ENCODE measurements at places on chromosomes 7 and 10.

DNA sequence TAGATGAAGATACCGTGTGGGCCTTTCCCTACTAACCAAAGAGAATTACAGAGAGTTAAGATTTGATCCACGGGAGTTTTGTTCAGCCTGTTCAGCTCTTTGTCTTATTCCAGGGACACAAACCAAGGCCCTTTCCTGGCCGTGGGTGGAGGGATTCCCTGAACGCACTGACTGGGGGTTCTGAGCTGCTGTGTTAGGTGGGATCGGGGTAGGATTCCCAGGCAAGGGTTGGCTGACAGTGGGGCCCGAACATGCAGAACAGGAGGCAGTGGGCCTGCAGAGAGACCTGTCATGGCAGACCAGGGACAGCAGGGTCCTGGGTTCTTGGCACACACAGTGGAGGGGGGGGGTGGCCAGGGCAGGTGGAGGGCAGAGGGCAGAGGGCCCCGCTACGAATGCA is 89.5 kb upstream of the MKI67 start:
- DNase-seq: no peak

- DNase-seq: no peak
Measured at GRCh38 chr7:32536585-32536984, 41.3 kb downstream of the AVL9 start.

DNA sequence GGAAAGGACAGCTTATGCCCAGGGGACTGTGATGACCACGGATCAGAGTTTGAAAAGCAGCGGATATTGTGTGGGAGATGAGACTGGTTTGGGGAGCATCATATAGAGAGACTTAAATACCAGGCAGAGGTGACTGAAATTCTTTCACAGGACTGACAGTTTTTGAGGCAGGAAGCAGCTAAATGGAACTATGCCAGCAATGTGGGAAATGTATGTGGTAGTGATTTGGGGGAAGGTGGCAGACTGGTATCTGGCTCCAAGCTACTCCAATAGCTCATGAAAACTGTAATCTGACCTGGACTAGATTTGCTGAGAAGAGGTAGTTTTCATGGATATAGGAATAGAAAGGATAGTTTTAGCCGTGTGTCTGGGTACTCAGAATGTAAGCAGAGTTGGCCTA is 592.6 kb downstream of the REEP3 start:
- no peak for DNase-seq

GRCh38 chr7:28311670-28312069 is 100.6 kb upstream of the CREB5 start:
- DNase-seq: no peak

DNA sequence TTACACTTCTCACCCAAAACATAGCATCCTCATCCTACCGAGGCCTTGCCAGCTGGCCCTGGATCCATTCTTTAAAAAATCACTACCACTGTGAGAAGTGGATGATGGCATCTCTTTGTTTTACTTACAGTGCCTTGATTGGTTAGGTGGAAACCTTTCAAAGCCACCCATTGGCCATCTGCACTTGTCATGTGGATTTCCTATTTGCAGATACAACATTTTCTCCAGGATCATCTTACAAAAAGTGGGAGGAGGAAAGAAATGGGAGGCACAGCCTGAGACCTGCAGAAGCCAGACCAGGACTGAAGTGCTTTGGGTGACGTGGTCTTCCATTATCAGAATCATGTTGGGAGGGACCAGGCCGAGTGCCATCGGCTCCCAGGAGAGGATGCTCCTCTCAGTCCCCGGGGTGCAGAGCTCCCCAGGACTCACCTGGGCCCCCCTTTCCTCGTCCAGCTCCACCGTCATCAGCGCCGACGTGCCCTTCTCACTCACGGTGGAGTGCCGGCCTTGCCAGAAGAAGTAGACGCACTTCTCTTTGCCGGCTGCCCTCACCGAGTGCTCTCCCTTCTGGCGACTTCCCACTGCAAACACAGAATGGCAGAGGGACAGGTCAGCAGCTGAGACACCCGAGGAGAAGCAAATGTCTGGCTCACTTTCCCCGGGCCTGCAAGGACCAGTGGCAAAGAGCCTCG is 161.2 kb downstream of the SVIL start:
- no peak for DNase-seq

DNA sequence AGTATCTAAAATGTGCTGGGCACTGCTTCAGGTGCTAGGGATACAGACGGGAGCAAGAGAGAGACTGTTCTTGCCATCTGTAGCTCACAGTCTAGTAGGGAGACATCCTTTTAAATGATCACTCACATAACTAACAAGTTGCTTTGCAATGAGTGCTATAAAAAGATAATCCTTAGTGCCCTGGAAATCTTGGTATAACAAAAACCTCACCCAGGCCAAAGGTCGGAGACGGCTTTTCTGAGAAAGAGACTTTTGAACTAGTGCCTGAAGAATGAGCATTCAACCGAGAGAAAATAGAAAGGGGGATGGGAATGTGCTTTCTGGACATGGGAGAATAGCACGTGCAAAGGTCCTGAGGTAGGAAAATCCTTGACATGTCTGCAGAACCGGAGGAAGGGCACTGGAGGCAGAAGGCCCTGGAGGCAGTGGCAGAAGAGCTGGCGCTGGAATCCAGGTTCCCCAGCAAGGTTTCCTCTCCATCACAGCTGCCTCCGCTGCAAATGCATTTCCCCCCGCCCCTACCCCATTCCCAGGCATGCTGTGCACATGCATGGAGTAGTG is 89.4 kb downstream of the COL13A1 start:
- DNase-seq: no peak

All from brain (organoid and tissue), 16 donors.